ENCODE measurements at places on chromosomes 12 and 14.

DNA sequence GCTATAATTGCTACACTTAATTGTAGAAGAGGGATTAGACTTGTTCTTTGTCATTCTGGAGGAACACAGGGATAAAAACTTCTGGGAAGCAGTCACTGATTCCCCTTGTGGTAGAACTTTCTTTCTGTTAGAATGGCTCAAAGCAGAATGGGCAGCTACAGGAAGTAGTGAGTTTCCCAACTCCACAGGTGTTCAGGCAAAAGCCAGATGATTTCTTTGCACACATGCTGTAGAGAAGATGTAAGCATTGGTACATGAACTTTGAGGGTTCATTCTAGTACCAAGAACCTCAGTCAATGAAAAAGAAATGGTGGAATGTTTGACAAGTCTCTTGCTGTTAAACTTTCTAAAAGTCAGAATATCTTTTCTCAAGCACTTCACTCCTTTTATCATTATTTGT is 4.3 kb downstream of the NDUFA9 start:
- DNase-seq, result no peak

- peak; percentile 92 for DNase-seq
Observed at GRCh38 chr14:61609884-61610283, 85.4 kb upstream of the HIF1A start.

- DNase-seq, result no peak
Observed at GRCh38 chr14:36303960-36304359, 16.5 kb downstream of the MBIP start.

DNA sequence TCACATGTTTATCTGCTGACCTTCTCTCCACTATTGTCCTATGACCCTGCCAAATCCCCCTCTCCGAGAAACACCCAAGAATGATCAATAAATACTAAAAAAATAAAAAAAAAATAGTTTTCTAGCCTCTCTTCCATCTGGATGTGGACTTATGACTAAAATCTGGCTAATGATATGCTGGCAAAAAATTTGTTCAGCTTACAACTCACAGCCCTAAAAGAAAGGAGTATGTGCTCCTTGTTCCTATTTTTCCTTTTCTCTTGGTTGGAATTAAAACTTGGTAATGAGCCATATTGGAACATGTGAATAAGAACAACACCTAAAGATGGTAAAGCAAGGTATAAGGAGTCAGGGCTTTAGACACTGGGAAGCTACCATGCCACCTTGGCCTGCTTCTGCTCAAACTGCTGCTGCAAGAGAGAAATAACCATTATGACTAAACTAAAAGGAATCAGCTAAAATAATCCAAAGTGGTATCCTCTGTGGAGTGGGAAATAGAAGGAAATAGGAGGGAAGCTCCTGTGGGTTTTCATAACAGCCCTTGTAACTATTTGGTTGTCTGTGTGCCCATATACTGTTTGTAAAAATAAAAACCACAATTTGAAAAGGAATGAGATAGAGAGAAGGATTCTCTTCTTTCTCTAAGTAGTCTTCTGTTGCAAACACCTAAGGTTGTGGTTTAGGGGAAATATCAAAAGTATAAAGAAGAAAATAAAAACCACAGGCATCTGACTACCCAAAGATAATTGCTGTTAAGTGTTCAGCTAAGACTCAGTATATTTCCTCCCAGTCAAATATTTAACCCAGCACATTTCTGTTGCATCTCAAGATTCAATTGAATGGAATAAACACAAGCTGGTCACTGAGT is 53.8 kb downstream of the SDR9C7 start:
- DNase-seq, result no peak

DNA sequence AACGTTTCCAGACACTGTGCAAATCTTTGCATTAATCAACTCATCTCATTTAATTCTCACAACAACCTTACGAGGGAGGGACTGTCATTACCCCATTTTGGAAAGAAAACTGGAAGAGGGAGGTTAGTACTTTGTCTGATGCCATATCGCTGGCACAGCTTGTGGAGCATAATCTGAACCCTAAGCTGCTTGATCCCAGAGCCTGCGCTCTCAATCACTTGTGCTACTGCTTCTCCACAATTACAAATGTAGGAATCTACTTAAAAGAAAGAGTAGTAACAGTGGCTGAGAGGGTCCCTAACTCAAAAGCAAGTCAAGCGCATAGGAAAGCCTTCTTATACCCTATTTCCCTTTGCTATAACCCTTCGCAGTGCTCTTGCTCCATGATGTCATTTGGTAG is 3.2 kb downstream of the EFS start:
- DNase-seq, result no peak

GRCh38 chr14:78090864-78091263 is 79.3 kb upstream of the NRXN3 start:
- DNase-seq, result no peak
